ENCODE measurements at places on chromosomes 12 and 14. TPM values are rescaled to one million over a fixed set of nuclear protein-coding genes. Genes with fewer than 3 reads are reported as not detected.

DNA sequence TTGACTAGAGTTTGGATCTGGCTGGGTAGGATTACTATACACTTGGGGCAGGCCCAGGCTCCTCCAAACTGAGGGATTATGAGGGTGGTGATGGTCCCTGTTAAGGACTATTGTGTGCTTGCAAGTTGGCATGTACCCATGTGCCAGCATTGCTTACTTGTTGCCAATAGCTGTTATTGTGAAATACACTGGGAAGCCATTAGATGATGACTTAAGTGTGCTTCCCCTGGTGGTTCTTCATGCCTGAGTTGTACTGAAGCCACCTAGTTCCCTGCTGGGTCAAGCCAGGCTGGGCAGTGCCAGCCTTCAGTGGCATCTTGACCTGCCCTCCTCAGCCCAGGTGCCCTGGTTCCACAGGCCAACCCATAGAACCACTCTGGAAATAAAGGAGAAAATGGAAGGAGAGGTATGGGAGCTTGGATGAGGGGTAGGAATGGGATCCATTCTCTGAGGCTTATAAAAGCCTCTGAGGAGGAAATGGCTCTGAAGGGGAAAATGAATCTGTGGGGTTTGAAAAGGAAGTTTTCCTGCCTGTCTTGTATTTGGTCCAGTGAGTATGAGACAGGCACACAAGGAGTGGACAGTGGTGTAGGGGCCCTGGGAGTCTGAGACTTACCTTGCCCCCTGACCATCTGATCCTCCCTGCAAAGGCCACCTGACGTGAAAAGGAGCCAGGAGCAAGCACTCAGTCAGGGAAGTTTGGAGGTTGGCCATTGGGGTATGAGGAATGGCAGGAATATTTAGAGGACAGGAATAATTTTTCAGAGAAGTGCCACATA is 724 bp downstream of the LTB4R start:
- no peaks in the 10 kb centered on the region for H3K27me3 ChIP-seq
- H3K27ac ChIP-seq: peak overlapping the region; percentile 86
- peak overlapping the region; percentile 87 for H3K4me3 ChIP-seq
- H3K36me3 ChIP-seq: peaks cover 25% of the 10 kb centered on the region
- H3K4me1 ChIP-seq: peaks cover 53% of the 10 kb centered on the region

Gene RIMBP2
- total RNA-seq: not detected

GRCh38 chr12:55548756-55549155 is 646 bp upstream of the OR6C4 start:
- H3K27ac ChIP-seq: no peak overlapping the region
- no peaks in the 10 kb centered on the region for H3K36me3 ChIP-seq
- ATAC-seq: no peak
- peaks cover 27% of the 10 kb centered on the region for H3K27me3 ChIP-seq
- H3K4me1 ChIP-seq: no peaks in the 10 kb centered on the region

GRCh38 chr14:105709281-105710118 is 183.1 kb downstream of the TMEM121 start:
- ATAC-seq: no peak
- H3K4me1 ChIP-seq: no peaks in the 10 kb centered on the region
- H3K27me3 ChIP-seq: no peaks in the 10 kb centered on the region
- H3K36me3 ChIP-seq: no peaks in the 10 kb centered on the region
- H3K4me3 ChIP-seq: no peak overlapping the region

Gene GPR65
- 15.0 TPM for total RNA-seq

- H3K27ac ChIP-seq: no peak overlapping the region
- no peaks in the 10 kb centered on the region for H3K4me1 ChIP-seq
- no peak for ATAC-seq
- no peaks in the 10 kb centered on the region for H3K36me3 ChIP-seq
- H3K4me3 ChIP-seq: no peak overlapping the region
- peaks cover 10% of the 10 kb centered on the region for H3K27me3 ChIP-seq
These were observed 75.6 kb downstream of the PPM1H start for GRCh38 chr12:62859321-62859737.

DNA sequence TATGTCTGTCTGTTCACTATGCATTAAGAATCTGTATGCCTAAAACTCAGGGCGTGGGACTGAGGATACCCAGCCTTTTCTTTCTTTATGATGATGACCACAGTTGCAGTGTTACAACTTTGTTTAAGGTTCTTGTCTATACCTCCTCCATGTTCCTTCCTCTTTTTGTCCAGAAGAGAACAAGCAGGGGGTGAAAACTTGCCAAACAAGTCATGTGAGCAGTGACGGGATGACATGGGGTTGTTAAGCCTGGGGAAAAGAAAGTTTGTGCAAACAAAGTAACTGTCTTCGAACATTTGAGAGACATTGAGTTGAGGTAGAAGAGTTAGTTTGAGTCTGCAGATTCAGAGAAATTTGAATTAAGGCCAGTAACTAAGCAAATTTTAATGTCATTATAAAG is 505.5 kb downstream of the NPAS3 start:
- no peaks in the 10 kb centered on the region for H3K36me3 ChIP-seq
- no peak for ATAC-seq
- H3K27me3 ChIP-seq: no peaks in the 10 kb centered on the region
- H3K27ac ChIP-seq: no peak overlapping the region

DNA sequence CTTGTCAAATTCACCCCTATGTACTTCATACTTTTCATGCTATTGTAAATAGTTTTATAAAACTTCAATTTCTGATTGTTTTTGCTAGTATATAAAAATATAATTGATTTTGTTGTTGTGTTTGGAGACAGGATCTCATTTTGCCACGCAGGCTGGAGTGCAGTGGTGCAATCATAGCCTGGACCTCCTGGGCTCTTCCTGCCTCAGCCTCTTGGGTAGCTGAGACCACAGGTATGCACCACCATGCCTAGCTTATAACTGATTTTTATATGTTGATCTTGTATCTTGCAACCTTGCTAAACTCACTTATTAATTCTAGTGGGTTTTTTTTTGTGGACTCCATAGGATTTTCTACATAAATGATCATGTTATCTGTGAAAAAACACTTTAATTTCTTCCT is 23.5 kb downstream of the ATP5MC2 start:
- no peak overlapping the region for H3K4me3 ChIP-seq
- no peak overlapping the region for H3K27ac ChIP-seq
- no peak for ATAC-seq
- H3K4me1 ChIP-seq: no peaks in the 10 kb centered on the region

GRCh38 chr12:55728186-55728938 is 447 bp downstream of the CD63 start:
- peak overlapping the region; percentile 85 for H3K27ac ChIP-seq
- H3K36me3 ChIP-seq: peaks cover 56% of the 10 kb centered on the region
- ATAC-seq: peak; percentile 14
- H3K27me3 ChIP-seq: no peaks in the 10 kb centered on the region
- H3K4me1 ChIP-seq: peaks cover 29% of the 10 kb centered on the region

- H3K4me1 ChIP-seq: peaks cover 4% of the 10 kb centered on the region
- no peaks in the 10 kb centered on the region for H3K27me3 ChIP-seq
- ATAC-seq: no peak
- H3K27ac ChIP-seq: no peak overlapping the region
- H3K36me3 ChIP-seq: no peaks in the 10 kb centered on the region
These were observed 29.1 kb downstream of the JDP2 start for GRCh38 chr14:75456997-75457335.

DNA sequence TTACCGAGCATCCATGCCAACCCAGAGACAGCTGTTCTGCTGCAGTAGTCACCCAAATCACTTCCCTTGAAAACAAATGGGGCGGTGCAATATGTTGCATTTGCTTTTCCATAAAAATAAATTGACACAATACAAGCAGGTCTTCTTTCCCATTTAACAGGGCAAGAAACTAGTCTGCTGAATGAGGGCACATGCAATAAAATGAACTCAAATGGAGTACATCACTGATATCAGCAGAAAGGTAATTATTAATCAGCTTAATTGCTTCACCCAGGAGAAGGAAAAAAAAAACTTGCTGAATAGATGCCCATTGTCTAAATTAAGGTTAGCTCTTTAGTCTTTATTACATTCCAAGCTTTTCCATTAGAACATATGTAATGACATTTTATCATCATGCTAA is 175.1 kb upstream of the GZMB start:
- no peaks in the 10 kb centered on the region for H3K36me3 ChIP-seq
- no peaks in the 10 kb centered on the region for H3K4me1 ChIP-seq
- H3K4me3 ChIP-seq: no peak overlapping the region
- ATAC-seq: no peak
- H3K27ac ChIP-seq: no peak overlapping the region

Gene TMEM132C
- total RNA-seq: not detected

Gene ADCY4
- total RNA-seq: 10.5 TPM

- no peaks in the 10 kb centered on the region for H3K27me3 ChIP-seq
- no peaks in the 10 kb centered on the region for H3K36me3 ChIP-seq
- no peak overlapping the region for H3K27ac ChIP-seq
These were observed 133.5 kb downstream of the KTN1 start for GRCh38 chr14:55713486-55713885.

GRCh38 chr12:120115066-120115465 is 1.5 kb downstream of the RAB35 start:
- H3K4me3 ChIP-seq: peak overlapping the region; percentile 75
- no peak for ATAC-seq
- H3K36me3 ChIP-seq: peaks cover 82% of the 10 kb centered on the region
- H3K4me1 ChIP-seq: peaks cover 63% of the 10 kb centered on the region
- no peaks in the 10 kb centered on the region for H3K27me3 ChIP-seq
- H3K27ac ChIP-seq: peak overlapping the region; percentile 59

DNA sequence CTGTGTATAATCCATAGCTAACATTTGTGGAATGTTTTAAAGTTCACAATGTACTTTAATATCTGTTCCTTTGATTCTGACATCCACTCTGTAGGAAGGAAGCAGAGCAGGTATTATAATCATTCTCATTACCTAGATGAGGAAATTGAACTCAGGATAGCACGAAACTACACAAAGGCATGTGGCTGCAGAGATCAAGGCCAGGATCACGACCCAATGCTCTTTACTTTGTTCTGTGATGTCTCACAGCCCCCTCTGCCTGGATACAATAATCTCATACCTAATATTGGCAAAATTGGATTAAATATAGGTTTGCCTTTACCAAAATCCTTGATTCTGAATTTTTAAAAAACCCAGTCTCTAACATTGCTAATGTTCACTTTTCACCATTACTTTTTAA is 298.0 kb upstream of the KITLG start:
- ATAC-seq: no peak
- no peaks in the 10 kb centered on the region for H3K4me1 ChIP-seq
- no peaks in the 10 kb centered on the region for H3K36me3 ChIP-seq
- no peak overlapping the region for H3K4me3 ChIP-seq
- H3K27me3 ChIP-seq: peaks cover 13% of the 10 kb centered on the region

GRCh38 chr12:116551151-116551550 is 8.0 kb upstream of the MAP1LC3B2 start:
- H3K4me3 ChIP-seq: no peak overlapping the region
- no peak for ATAC-seq
- no peak overlapping the region for H3K27ac ChIP-seq
- no peaks in the 10 kb centered on the region for H3K4me1 ChIP-seq
- H3K36me3 ChIP-seq: no peaks in the 10 kb centered on the region

GRCh38 chr12:5453466-5453865 is 21.6 kb downstream of the NTF3 start:
- no peak overlapping the region for H3K4me3 ChIP-seq
- ATAC-seq: no peak
- H3K4me1 ChIP-seq: no peaks in the 10 kb centered on the region

GRCh38 chr14:100762901-100763300 is 36.2 kb downstream of the DLK1 start:
- no peaks in the 10 kb centered on the region for H3K4me1 ChIP-seq
- no peak overlapping the region for H3K4me3 ChIP-seq
- no peak for ATAC-seq
- H3K27ac ChIP-seq: no peak overlapping the region
- no peaks in the 10 kb centered on the region for H3K36me3 ChIP-seq
- H3K27me3 ChIP-seq: peaks cover 11% of the 10 kb centered on the region

GRCh38 chr12:101962486-101962885 is 85.1 kb downstream of the DRAM1 start:
- H3K36me3 ChIP-seq: no peaks in the 10 kb centered on the region
- no peaks in the 10 kb centered on the region for H3K4me1 ChIP-seq
- no peak overlapping the region for H3K4me3 ChIP-seq
- H3K27ac ChIP-seq: no peak overlapping the region

DNA sequence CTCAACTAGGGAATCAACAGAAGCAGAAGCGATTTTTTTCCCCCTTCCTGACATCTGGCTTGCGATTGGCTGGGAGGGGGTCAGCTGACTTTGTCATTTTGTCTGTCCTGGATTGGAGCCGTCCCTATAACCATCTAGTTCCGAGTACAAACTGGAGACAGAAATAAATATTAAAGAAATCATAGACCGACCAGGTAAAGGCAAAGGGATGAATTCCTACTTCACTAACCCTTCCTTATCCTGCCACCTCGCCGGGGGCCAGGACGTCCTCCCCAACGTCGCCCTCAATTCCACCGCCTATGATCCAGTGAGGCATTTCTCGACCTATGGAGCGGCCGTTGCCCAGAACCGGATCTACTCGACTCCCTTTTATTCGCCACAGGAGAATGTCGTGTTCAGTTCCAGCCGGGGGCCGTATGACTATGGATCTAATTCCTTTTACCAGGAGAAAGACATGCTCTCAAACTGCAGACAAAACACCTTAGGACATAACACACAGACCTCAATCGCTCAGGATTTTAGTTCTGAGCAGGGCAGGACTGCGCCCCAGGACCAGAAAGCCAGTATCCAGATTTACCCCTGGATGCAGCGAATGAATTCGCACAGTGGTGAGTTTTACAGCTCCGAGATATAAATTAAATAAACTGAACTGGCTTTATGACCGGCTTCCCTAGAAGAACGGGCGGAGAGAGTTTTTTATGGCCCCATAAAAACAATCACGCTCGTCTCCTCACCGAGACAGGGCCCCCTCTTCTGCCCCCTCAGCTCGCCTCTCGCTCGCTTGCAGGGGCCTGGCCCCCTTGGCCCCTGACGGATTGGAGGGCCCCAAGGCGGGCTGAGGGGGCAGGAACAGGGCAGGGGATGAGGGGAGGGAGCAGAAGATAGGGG is at the start of gene HOXC6:
Gene HOXC6 (plus strand): TSS at position 127 of the 888 bp plus-strand sequence. CDS start 82 bp downstream, at position 209.
- H3K27ac ChIP-seq: no peak within 1 kb of the TSS
- no peak within 1 kb of the TSS for H3K4me3 ChIP-seq
- H3K4me1 ChIP-seq: no peaks in the 10 kb centered on the region
- ATAC-seq: no peak

- ATAC-seq: no peak
- H3K36me3 ChIP-seq: no peaks in the 10 kb centered on the region
- H3K4me3 ChIP-seq: no peak overlapping the region
- H3K4me1 ChIP-seq: no peaks in the 10 kb centered on the region
- H3K27me3 ChIP-seq: peaks cover 3% of the 10 kb centered on the region
These were observed 269.2 kb upstream of the DAAM1 start for GRCh38 chr14:58919217-58919616.

GRCh38 chr14:31106768-31107167 is 80.6 kb upstream of the STRN3 start:
- H3K36me3 ChIP-seq: peaks cover 100% of the 10 kb centered on the region
- H3K4me1 ChIP-seq: peaks cover 5% of the 10 kb centered on the region
- H3K27me3 ChIP-seq: no peaks in the 10 kb centered on the region
- H3K4me3 ChIP-seq: no peak overlapping the region
- H3K27ac ChIP-seq: peak overlapping the region; percentile 80

GRCh38 chr12:60398547-60398946 is 802.7 kb downstream of the SLC16A7 start:
- no peaks in the 10 kb centered on the region for H3K4me1 ChIP-seq
- H3K4me3 ChIP-seq: no peak overlapping the region
- H3K36me3 ChIP-seq: no peaks in the 10 kb centered on the region
- H3K27ac ChIP-seq: no peak overlapping the region

Gene MAP3K9
- total RNA-seq: 10.5 TPM

GRCh38 chr14:92677087-92677668 is 71.2 kb downstream of the LGMN start:
- peak overlapping the region; percentile 31 for H3K27ac ChIP-seq
- ATAC-seq: peak; percentile 89
- peaks cover 87% of the 10 kb centered on the region for H3K36me3 ChIP-seq
- H3K4me1 ChIP-seq: peaks cover 39% of the 10 kb centered on the region

GRCh38 chr12:33653362-33653761 is 213.7 kb upstream of the SYT10 start:
- no peak overlapping the region for H3K4me3 ChIP-seq
- H3K4me1 ChIP-seq: no peaks in the 10 kb centered on the region
- H3K27me3 ChIP-seq: no peaks in the 10 kb centered on the region
- H3K27ac ChIP-seq: no peak overlapping the region

Gene TAS2R9
- total RNA-seq: not detected

Data from activated T-helper 17 cell treated with anti-CD3 and anti-CD28 coated beads, Interleukin-2, amount 50 U/mL, for 72 hours (primary cell).